ENCODE measurements at places on chromosomes 6 and 20. TPM values are rescaled to one million over a fixed set of nuclear protein-coding genes. Genes with fewer than 3 reads are reported as not detected.

Gene STMND1
- total RNA-seq = 4.9 TPM

DNA sequence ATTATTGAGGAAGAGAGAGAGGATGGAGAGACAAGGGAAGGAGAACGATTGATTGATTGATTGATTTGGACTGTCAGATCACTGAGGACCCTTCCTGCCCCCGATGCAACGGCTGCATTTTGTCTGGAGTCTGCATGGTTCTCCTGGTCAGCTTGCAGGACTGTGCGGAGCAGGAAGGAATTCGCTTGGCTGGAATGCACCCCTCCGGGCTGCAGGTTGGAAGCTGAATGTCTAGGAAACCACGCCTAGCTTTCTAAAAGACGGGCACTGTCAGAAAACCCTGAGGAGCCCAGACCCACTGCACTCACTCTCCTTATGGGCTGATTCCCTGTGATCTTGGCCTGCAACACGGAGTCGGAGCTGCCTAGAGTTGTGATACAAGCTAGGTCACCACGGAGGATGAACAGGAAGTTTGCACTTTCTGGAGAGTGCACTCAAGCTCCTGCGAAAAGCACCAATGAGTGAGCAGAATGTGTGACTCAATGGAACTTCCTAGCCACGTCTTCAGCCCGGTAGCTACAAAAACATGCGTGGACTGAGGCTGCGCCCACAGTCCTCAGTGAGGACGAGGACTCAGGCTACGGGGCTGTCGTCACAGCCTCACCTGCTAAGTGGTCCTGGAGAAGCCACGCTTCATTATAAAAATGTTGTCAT lies 14.4 kb downstream of the DACT2 start:
- no peak for DNase-seq

GRCh38 chr6:157808405-157808950 lies 14.6 kb upstream of the SNX9 start:
- DNase-seq = no peak

Gene HLA-DMB
- total RNA-seq = 208 TPM

- no peak for DNase-seq
Measured at GRCh38 chr6:137092018-137092417, 47.3 kb upstream of the IL20RA start.

DNA sequence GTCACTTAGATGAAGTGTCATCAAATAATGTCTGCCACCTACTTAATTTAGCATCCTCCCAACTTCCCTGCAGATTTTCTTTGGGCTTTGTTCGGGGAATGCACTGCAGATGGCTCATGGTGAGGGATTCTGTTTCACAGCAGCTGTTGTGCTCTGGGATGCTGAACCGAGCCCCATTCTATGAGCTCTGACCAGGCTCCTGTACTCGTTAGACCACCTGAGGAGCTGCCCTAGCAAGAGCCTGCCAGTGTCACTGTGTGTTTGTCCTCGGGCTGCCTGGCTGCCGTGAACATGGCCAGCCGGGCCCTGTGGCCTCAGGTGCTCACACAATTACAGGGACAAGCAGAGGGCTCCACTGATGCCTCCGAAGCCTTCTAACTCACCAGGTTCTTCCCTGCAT lies 238.8 kb upstream of the ECI2 start:
- no peak for DNase-seq

DNA sequence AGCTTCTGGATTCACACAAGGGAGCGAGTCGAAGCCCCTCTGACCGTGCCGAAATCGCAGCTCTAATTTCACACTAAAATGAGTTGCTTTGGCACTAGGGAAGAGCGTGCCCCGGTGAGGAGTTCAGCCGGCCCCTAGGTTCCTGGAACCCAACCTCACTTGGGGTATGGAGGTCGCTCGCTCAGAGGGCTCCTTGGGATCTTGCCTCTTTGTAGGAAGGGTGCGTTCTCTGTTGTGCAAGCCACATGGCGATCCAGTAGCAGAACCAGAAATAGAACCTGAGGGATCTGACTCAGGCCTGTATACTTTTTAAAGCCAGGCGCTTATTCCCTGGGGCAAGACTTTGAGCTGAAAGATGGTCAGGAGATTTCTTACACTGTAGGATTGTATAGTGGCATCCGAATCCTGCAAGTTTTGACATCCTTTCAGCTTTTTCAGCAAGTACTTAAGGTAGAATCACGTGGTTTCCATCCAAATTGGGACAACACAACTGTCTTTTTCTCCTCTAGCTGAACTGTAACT lies 861 bp upstream of the RALGAPA2 start:
- DNase-seq = peak; percentile 49

DNA sequence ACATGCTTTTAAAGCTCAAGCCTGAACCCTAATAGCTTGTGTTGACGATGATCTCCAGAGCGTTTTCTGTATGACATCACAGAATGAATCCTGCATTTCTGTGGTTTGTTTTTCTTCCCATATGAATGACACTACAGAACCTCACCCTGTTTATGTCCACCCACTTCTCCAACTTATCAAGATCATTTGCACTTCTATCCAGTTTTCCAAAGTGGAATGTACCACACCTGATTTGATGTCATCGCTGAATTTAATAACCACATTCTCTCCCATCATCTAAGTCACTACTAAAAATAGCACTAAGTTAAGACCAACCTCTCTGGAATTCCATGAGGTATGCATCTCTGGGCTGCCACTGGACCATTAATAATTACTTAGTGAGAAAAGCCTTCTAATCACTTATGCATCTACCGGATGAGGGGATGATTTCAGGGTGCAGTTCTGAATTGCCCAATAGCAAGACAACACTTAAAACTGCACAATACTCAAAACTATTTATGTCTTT lies 33.3 kb upstream of the CITED2 start:
- DNase-seq = no peak

GRCh38 chr6:56686429-56686828 lies 43.7 kb upstream of the DST start:
- DNase-seq = no peak

DNA sequence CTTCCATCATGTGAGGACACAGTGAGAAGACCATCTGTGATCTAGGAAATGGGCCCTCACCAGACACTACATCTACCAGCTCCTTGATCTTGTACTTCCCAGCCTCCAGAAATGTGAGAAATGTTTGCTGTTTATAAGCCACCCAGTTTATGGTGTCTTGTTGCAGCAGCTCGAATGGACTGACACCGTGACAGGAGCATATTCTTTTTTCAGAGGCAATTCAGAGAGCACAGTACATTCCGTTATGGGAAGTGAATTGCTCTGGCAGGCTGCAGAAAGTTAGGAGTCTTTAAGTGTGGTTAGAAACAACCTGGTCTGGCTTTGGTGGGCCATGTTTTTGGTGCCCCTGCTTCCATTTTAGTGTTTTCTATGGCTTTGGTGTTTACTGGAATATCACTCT lies 75.1 kb downstream of the FIG4 start:
- DNase-seq = no peak

DNA sequence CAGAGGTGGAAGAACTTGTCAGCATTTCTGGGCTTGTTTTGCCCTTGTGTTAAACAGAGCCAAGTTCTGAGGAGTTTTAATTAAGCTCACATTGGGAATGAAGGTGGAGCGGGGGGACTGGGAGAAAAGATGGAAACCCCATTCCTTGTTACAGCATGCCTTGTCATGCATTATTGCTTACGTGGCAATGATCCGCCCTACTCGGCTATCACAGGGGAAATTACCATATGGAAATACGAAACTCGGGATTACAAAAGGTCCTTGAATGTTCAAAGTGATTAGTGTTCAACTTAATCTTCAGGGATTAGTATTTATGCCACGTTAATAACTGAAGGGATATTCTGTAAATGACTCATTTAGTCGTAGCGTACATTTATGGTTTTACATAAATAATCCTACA lies 86.4 kb downstream of the MAP3K7 start:
- DNase-seq = no peak

DNA sequence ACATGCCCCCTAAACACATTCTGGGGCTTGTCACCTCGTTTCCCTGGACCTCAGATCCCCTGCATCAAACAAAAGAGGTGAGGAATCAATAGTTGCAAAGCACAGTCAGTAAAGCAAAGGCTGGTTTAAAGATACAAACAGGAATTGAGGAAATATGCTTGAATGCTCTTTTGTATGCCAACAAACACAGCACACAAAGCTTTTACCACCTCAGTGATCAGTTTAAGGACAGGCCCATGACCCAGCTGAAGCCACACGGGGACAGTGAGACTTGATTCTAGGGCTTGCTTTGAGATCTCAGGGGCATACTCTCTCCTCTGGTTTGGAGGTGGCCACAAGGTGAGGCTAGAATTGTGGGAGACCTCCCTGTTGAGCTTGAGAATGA lies 182.9 kb upstream of the CST7 start:
- no peak for DNase-seq

DNA sequence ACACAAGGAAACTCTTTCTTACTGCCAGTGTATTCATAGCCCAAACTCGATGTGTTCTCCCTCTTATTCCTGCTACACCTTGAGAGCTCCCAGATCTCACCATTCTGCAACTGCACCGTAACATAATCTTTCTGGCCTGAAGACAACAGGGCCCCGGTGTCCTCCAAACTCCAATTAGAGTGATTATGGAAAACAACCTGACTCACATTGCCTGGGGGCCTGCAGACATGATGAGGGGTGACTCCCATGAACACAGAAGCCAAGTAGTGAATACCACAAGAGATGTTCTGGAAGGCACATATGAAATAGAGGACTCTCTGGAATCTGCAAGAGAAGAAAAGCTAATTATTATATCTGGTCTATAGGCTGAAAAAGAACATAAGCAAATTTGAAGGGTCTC lies 19.7 kb downstream of the SLC22A16 start:
- no peak for DNase-seq

- DNase-seq = no peak
Measured at GRCh38 chr6:35419417-35419816, 32.7 kb upstream of the FANCE start.

DNA sequence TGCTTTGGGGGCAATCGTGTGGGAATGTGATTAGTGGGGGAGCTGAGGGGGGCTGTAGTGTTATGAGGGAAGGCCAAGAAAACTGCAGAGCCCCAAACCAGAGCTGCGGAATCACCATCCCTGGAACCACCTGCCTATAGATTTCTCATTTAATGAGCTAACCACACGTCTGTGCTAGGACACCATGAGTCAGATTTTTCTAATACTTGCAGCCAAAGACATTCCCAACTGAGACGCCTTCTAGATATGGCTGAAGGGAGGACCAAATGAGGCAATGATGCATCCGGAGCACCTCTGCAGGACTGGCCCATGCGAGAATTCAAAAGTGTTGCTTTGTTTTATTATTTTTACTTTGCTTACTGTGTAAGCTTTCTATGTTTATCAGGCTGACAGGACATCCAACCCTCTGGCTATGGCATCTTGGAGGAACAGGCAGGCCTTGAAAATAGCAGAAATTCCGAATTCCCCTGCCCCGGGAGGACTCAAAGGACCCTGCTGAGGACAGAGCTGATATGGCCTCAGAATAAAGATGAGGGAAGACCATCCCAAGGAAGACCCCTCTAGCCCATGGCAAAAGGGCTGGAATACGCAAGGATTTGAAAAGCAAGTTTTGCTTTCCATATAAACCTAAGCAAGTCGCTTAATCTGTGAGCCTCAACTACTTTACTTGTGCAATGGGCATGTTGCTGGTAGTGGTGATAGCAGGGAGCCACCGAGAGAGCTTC lies 3.1 kb upstream of the PTGIS start:
- no peak for DNase-seq

- DNase-seq = no peak
Measured at GRCh38 chr6:124798942-124799496, 163.2 kb upstream of the RNF217 start.

Gene PAK5
- 0.21 TPM for total RNA-seq

- DNase-seq = no peak
Measured at GRCh38 chr6:149642829-149643580, 5.5 kb downstream of the KATNA1 start.

DNA sequence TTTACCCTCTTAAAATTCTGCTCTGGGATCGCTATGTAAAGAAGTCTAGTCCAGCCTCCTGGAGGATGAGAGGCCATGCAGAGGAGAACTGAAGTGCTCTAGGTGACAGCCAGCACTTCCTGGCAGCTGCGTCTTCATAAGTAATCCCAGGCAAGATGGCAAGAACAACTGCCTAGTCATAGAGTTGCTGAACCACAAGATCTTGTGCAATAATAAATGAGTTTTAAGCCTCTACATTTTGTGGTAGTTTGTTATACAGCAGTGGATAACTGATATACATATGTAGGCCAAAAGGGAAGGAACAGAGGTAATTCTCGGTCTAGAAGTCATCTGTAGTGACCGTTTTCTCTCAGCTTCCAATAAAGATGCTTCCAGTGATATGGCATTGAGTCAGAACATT lies 103.8 kb upstream of the FLRT3 start:
- DNase-seq = no peak

Gene SEMG2
- not detected for total RNA-seq

Gene EFCAB8
- 0.30 TPM for total RNA-seq

GRCh38 chr20:31758991-31759390 lies 19.9 kb downstream of the TPX2 start:
- DNase-seq = no peak

Gene SEL1L2
- total RNA-seq = not detected

GRCh38 chr6:73636048-73636447 lies 17.7 kb downstream of the SLC17A5 start:
- no peak for DNase-seq

- DNase-seq = peak; percentile 66
Measured at GRCh38 chr20:46631212-46631869, 19.9 kb downstream of the SLC13A3 start.

DNA sequence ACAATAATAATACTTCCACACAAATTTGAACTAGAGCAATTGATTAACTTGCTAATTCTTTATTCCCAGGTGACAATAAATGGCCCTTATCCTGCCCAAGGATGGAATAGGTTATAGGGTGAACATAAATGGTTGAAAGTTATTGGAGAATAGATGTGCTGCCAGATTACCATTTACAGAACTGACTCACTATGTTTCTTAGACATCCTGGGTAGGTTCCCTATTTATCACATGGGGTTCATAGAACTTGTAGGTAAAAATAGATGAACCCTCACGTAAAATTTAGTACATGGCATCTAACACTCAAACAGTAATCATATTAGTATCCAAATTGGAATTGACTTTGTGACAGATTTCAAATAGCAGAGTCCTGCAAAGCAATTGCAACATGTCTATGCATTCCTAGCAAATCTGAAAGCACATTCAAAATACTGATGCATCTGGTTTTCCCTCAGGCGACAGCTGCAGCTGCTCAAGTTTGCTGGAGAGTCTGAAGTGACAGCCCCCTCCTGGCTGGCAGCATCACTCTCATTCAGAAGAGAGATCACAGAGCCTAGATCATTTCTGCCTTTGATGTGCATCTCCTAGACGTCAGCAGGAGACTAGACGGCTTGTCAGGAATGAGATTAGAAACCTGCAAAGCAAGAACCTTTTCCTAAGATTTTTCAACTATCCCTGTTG lies 80.2 kb upstream of the RNF217 start:
- DNase-seq = no peak

- peak; percentile 78 for DNase-seq
Measured at GRCh38 chr20:19909725-19910124, 107.4 kb upstream of the NAA20 start.
